ENCODE measurements at places on chromosomes 6 and 20. TPM values are rescaled to one million over a fixed set of nuclear protein-coding genes. Genes with fewer than 3 reads are reported as not detected.

DNA sequence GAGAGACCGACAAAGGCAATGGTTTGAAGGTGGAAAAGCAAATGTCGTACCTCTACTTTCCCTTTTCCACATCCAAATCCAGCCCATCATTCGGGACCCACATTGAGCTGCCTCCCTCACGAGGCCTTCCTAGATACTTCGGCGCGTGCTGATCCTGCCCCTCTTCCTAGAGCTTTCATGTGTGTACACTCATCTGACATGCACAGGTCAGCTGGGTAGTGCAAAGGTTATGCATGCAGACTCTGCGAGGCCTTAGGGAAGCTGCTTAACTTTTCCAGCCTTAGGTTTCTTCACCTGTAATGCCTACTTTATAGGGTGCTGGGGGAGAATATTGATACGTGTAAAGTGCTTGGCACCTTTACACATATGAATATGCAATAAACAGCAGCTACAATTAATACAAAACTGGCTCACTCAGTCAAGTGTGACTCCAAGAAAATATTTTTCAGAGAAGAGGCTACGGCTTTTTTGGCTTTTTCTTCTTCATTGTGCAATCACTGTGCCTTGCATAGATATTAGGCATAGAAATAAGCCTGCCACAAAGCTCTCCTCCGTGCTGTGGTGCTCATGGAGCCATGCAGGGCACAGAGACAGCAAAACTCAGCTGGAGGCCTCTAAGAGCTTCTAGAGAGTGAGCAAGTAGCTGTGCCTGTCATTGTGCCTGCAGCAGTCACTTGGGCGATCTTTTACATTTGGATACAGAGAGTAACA lies 3.6 kb upstream of the MANBAL start:
- H3K36me3 ChIP-seq, result no peaks in the 10 kb centered on the region
- H3K4me3 ChIP-seq, result no peak overlapping the region
- no peak for DNase-seq
- H3K27ac ChIP-seq, result no peak overlapping the region

DNA sequence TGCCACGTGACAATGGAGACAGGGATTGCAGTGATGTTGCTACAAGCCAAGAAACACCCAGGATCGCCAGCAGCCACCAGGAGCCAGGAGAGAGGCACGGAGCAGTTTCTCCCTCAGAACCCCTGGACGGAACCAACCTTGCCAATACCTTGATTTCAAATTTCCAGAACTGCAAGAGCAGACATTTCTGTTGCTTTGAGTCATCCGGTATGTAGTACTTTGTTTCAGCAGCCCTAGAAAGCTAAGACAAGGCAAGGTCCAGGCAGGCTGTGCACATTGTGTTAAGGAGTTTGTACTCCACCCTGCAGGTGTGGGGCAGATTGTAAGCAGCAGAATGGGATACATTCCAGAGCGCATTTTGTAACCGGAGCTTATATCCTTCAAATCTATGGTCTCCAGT lies 48.3 kb downstream of the TRERF1 start:
- no peak overlapping the region for H3K27ac ChIP-seq
- H3K4me3 ChIP-seq, result no peak overlapping the region
- no peaks in the 10 kb centered on the region for H3K36me3 ChIP-seq
- DNase-seq, result no peak
- no peaks in the 10 kb centered on the region for H3K27me3 ChIP-seq

DNA sequence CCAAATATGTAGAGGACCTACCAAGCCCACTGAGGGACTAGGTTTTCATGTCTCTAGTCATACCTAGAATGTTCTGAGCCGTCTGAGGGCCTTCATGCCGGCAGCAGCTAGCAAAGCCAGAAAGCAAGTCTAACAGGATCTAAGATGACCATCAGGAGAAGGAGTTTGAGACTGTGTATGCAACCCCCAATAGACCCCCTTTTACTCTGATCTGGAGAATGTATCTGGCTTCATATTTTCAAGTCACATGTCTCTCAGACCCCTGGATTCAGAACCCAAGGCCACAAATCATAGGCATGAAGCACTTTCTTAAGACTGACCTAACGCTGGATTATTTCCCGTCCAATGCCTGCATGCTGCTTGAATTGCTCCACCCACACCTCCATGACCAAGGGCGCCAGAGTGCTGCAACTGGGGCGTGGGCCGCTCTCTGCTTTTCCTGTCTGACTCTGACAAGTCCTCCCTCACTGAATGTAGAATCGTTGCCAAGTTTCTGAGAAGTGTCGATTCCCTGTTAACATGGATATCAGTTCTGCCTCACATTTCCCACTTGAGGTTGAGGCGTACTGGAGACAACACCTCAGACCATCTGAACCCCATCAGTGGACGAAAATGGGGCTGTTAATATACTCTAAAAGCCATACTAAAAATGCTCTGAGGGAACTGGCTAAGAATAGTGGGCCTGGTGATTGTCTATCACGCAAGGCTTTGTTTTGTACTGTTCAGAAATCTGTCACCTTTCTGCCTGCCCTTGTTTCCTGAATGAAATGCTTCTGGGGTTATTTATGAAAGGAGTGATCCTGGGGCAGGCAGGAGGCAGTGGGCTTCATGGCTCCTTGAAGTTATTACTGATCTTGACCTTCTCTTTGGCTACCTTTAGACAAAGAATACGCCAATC lies 23.9 kb upstream of the ASXL1 start:
- no peaks in the 10 kb centered on the region for H3K27me3 ChIP-seq
- H3K4me3 ChIP-seq, result no peak overlapping the region
- no peak for DNase-seq
- no peak overlapping the region for H3K27ac ChIP-seq
- H3K4me1 ChIP-seq, result no peaks in the 10 kb centered on the region

- no peak for DNase-seq
- no peaks in the 10 kb centered on the region for H3K4me1 ChIP-seq
- no peaks in the 10 kb centered on the region for H3K27me3 ChIP-seq
- no peak overlapping the region for H3K27ac ChIP-seq
- no peaks in the 10 kb centered on the region for H3K36me3 ChIP-seq
Measured at GRCh38 chr6:36413489-36414480, 26.3 kb upstream of the ETV7 start.

- no peak overlapping the region for H3K27ac ChIP-seq
- DNase-seq, result no peak
- no peak overlapping the region for H3K4me3 ChIP-seq
- no peaks in the 10 kb centered on the region for H3K27me3 ChIP-seq
- no peaks in the 10 kb centered on the region for H3K36me3 ChIP-seq
Measured at GRCh38 chr6:5076931-5077330, 8.2 kb upstream of the PPP1R3G start.

DNA sequence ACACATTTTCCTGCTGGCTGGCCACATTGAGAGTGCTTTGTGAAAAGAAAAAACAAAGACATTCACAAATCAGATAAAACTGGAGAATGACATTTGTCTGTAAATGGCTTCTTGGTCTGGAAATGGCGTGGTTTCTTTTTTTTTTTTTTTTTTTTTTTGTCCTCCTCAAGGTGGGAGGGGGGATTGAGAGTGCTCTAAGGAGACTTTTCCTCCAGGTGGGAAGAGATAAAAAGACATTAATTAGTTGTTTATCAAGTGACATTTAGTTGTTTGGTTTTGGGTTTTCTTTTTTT lies 40.4 kb downstream of the GNAS start:
- DNase-seq, result no peak
- peak overlapping the region; percentile 83 for H3K4me3 ChIP-seq
- H3K27me3 ChIP-seq, result no peaks in the 10 kb centered on the region
- H3K4me1 ChIP-seq, result peaks cover 7% of the 10 kb centered on the region
- no peak overlapping the region for H3K27ac ChIP-seq
- H3K36me3 ChIP-seq, result no peaks in the 10 kb centered on the region

DNA sequence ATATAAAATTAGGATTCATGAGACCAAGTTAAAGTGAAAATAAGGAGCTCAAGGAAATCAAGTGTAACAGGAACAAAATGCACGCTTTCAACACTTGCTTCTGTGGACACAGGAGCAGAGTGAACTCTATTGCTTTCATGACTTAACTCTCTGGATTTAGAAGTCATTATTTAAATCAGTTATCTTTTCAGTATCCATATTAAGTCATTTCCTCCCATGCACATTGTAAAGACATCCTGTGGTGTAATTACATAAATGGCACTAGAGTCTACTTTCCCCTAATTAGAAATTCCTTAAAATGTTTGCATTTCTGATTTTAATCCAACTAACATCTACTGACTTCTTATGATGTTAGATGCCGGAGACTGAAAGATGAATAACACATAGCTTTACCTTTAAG lies 88.0 kb downstream of the INSM1 start:
- H3K4me1 ChIP-seq, result peaks cover 6% of the 10 kb centered on the region
- DNase-seq, result no peak
- no peaks in the 10 kb centered on the region for H3K27me3 ChIP-seq
- H3K4me3 ChIP-seq, result no peak overlapping the region

DNA sequence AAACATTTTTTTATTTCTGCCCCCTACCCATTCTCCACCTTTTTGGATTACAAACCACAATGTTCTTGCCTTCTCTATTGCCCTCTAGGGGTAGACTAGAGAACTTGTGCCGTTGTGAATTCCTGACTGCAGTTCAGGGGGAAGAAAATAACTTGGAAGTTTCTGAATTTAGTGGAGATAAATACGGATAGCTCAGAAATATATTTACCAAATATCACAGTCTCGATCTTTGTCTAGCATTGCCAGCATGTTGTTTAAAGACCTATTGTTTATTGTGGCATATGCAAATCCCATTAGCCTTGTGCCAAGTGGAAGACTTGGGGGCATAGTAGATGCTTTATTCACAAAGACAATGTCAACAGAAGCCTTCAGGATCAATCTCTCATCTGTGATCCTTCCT lies 154.1 kb upstream of the MMS22L start:
- no peaks in the 10 kb centered on the region for H3K27me3 ChIP-seq
- no peaks in the 10 kb centered on the region for H3K4me1 ChIP-seq
- H3K27ac ChIP-seq, result no peak overlapping the region
- no peak for DNase-seq

DNA sequence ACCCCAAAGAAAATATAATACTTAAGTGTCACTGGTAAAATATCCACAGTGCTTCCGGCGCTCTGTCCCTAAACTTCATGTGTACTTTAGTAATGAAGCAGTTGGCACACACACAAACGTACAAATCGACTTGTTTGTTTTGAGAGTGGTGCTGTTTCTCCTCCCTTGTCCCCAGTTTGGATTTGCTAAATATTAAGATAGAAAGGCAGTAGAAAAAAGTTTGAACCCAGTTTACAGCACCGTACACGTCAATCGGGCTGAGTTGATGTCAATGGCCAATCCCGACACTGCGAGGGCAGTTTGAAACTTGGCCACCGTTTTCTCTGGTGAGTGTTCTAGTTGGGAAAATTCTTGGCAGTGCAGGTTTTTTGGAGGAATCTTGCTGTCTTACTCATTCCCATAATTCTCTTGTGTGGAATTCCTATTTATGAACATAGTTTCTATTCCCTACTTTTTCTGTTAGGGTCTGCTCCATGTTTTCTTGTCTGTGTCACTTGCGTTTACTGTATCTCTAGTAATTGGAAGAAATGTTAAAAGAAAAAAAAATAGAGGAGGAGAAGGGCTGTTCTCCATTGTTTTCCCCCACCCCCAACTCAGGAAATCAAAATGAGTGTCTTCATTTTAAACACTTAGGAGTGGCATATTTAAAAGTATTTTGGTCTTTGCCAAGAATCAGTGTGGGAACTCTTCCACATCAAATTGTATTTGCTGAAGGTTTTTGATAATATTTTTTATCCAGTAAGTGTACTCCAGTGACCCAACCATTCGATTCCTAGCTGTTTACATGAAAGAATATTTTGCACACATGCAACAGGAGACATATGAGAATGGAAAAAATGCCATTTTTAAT lies 72.3 kb downstream of the OR2B2 start:
- peak overlapping the region; percentile 74 for H3K4me3 ChIP-seq
- no peaks in the 10 kb centered on the region for H3K36me3 ChIP-seq
- peak; percentile 67 for DNase-seq

GRCh38 chr6:75202676-75203131 lies 3.1 kb downstream of the COL12A1 start:
- H3K27ac ChIP-seq, result peak overlapping the region; percentile 42
- peaks cover 11% of the 10 kb centered on the region for H3K4me1 ChIP-seq
- DNase-seq, result peak; percentile 41
- H3K4me3 ChIP-seq, result peak overlapping the region; percentile 38
- no peaks in the 10 kb centered on the region for H3K27me3 ChIP-seq

GRCh38 chr6:5464099-5464885 lies 203.0 kb downstream of the FARS2 start:
- H3K4me1 ChIP-seq, result no peaks in the 10 kb centered on the region
- no peak for DNase-seq
- H3K27me3 ChIP-seq, result no peaks in the 10 kb centered on the region

GRCh38 chr6:74734901-74735300 lies 471.0 kb downstream of the COL12A1 start:
- DNase-seq, result no peak
- peaks cover 3% of the 10 kb centered on the region for H3K4me1 ChIP-seq
- H3K27me3 ChIP-seq, result no peaks in the 10 kb centered on the region
- H3K27ac ChIP-seq, result peak overlapping the region; percentile 61
- H3K4me3 ChIP-seq, result no peak overlapping the region

DNA sequence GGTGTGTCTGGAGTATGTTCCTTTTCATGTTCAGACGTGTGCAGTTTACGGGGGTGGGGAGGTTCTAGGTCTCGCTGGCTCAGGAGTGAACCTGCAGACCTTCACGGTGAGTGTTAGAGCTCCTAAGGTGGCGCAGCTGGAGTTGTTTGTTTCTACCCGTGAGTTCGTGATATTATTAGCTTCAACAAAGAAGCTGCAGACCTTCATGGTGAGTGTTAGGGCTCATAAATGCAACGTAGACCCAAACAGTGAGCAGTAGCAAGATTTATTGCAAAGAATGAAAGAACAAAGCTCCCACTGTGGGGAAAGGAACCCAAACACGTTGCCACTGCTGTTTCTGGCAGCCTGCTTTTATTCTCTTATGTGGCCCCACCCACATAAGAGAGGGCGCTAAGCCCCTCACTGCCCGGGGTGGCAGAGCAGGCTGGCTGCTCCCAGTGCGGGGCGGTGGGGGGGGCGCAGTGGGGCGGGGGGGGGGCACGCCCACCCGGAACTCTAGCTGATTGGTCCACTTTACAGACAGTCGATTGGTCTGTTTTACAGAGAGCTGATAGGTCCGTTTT lies 41.3 kb upstream of the GMPR start:
- no peaks in the 10 kb centered on the region for H3K27me3 ChIP-seq
- H3K36me3 ChIP-seq, result no peaks in the 10 kb centered on the region
- no peak overlapping the region for H3K4me3 ChIP-seq
- H3K4me1 ChIP-seq, result peaks cover 11% of the 10 kb centered on the region

Gene VWA7
- polyA plus RNA-seq, result 0.62 TPM

Gene CD40
- polyA plus RNA-seq, result 35.7 TPM

Gene TFAP2D
- not detected for polyA plus RNA-seq

Gene SLC32A1
- not detected for polyA plus RNA-seq

Gene OXT
- not detected for polyA plus RNA-seq

Gene TBXT
- not detected for polyA plus RNA-seq

Gene OR2H2
- not detected for polyA plus RNA-seq

Gene OLIG3
- polyA plus RNA-seq, result not detected

Gene PRKN
- polyA plus RNA-seq, result 3.0 TPM

Measured in ovary (tissue), 10 donors.